Activated T-cell treated with anti-CD3 and anti-CD28 coated beads, Interleukin-2, amount 50 U/mL, for 4 hours (primary cell): ENCODE measurements at places on chromosomes 12 and 14. TPM values are rescaled to one million over a fixed set of nuclear protein-coding genes. Genes with fewer than 3 reads are reported as not detected.

RGS6 gene
- total RNA-seq: 0.03 TPM

DNA sequence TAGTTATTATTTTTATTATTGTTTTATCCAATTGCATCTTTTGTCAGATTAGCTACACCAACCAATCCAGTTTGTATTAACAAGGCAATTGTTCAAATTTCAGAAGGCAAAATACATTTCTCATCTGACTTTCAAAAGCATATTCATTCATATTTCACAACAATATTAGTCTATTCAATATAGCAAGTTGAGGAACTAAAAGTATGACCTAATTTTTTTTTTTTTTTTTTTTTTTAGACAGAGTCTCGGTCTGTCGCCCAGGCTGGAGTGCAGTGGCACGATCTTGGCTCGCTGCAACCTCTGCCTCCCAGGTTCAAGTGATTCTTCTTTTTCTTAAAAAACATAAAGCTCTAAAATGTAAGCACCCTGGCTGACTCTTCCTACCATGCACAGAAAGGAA is 17.3 kb downstream of the COX14 start:
- no peak for DNase-seq

DNA sequence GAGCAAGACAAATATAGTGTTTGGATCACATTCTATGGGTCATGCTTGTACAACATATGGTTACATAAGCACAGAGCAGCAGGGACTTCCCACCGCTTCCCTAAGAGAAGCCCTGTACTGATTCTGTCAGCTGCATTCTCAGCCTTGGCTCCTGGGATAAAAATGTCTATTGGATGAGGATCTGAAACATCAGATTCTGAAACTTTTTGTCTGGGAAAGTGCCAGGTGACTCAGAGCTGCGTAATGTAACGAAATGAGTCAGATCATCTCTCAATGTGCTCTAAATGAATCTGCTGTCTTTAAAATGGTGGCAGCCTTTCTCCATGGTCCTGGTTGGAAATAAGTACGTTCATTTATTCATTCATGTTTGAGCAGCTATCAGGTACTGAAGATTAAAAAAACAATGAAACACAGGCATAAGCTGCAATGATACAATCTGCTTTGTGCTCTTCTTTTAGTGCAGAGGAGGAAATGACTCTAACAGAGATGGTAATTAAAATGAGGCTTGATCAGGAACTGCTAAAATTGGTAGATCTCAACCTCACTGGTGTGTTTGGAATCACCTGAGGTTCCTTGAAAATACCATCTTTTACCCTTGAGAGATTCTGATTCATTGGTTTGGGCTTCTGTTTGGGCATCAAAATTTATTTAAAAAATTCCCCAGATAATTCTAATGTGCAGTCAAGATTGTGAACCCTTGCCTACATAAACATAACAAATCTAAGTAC is 99.1 kb upstream of the NAP1L1 start:
- no peak for DNase-seq

DNA sequence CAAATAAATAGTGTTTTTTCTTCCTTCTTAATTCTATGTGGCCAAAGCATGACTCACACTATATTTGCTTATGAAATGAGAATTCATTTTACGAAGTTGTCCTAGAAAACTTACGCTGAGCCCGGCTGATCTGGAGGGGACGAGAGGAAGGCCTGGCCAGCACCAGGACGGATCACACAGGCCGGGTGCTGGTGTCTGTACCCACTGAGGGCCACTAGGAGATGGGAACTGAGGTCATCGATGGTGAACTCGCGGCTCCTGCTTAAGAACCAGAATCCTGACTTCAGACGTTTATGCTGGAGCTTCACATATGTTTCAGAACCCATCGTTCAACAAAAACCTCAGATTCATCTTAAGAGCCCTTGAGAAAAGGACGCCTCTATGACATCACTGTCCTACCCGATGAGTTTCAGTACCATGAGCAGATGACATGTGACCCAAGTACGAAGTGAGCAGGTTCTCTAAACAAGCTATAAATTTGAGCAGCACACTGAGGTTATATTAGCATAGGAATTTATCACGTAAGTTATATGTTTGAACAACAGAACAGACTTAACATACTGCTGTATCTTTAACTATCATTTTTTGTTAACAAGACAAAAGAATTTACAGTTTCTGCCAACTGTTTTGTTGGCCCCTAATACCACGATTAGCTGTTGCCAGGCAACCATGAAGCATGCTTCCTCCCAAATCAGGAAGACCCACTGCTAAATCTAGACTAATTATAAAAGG is 111.9 kb downstream of the FOXN3 start:
- no peak for DNase-seq

- no peak for DNase-seq
Observed at GRCh38 chr14:23186913-23187654, 3.6 kb upstream of the SLC7A8 start.

GRCh38 chr12:128687851-128688250 is 135.9 kb downstream of the SLC15A4 start:
- DNase-seq: no peak

- DNase-seq: no peak
Observed at GRCh38 chr14:88426271-88426670, 40.8 kb downstream of the SPATA7 start.

DNA sequence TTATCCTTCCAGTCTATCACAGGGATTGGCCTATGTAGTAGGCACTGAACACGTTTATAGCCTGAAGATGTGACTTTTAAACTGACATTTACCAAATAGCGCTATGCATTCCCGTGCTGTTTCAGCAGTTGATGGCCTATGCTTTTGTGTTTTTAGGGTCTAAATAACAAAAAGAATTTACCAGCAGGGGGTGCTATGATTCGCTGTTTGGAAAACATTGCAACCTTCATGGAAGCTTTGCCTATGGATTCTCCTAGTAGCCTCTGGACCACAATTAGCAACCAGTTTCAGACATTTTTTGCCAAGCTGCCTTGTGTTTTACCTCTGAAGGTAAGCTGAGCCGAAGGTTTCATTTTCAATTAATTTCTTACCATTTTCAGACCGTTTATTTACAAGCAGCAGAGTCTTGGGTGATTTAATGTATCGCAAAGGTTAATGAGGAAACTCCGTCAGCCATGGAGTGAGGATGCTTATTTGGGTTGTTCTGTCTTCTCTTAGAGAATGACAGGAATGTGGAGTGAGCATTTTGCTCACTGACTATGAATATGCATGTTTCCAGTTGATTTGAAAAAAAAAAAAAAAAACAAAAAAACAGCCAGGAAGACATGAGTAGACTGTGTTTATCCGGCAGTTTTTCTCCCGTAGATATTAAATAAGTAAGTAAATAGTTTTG is 133.1 kb downstream of the PRIMA1 start:
- no peak for DNase-seq

DNA sequence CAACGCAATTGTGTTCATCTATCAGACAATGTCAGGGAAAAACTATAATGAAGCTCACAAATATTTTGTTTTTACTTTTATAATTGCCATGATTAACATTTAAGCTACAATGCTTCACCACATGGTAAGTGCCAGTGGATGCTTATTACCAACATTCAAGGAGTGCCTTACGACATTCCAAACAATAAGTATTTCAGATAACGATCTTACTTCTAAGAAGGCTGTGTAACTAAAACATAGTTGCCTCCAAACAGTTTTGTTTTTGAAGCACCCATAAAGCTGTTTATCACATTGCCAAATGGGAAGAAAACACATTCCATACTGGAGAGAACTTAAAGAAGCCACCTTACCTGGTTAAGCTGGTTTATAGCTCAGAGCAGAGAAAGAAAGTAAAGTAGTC is 78.8 kb downstream of the RPS6KA5 start:
- no peak for DNase-seq
